NCI-H1930 (cell line): ENCODE measurements at places on chromosomes 2 and 18.
A peak's percentile ranks its signal among the peaks of the same experiment; 100 is the strongest.

DNA sequence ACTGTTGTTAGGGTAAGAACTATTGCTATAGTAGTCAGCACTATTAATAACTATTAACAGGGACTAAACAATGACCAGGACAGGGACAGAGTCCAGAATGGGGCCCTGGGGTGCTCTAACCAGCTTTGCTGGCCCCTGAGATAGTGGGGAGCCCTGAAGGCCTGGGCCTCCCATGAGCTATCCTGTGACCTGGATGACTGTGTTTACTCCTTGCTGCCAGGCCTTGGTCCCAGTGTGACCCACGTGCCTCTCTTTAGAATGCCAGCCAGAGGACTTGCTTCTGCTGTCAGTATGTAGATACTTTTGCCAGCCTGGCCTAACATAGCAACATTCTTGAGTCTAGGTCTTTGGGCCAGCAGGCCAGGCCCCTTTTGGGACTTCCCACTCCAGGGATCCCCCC is 11.4 kb downstream of the CDK5R2 start:
- DNase-seq: no peak

DNA sequence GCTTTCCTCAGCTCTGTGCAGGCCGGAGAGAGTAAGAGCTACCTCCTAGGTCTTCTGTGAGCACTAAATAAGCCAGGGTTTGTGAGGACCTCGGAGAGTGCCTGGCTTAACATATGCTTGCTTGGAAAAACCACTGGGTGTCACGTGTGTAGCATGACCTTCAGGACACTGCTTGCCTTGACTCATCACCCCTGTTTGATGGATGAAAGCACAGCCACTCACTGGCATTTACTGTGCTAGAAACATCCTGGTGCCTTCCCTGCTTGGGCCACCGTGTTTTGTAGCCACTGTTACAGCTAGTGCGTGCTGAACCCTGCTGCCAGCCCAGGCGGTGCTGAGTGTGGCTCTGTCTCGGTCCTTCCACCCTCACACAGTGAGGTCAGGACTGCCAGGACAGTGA is 34.8 kb upstream of the ITM2C start:
- no peak for DNase-seq

- DNase-seq: no peak
These were observed 79.6 kb upstream of the ST6GAL2 start for GRCh38 chr2:106965611-106966010.

GRCh38 chr18:48985161-48985560 is 34.4 kb upstream of the SMAD7 start:
- DNase-seq: no peak

- no peak for DNase-seq
These were observed 211.4 kb upstream of the LRRTM1 start for GRCh38 chr2:80515964-80516363.

GRCh38 chr18:36427369-36427768 is 129.9 kb downstream of the FHOD3 start:
- DNase-seq: no peak

DNA sequence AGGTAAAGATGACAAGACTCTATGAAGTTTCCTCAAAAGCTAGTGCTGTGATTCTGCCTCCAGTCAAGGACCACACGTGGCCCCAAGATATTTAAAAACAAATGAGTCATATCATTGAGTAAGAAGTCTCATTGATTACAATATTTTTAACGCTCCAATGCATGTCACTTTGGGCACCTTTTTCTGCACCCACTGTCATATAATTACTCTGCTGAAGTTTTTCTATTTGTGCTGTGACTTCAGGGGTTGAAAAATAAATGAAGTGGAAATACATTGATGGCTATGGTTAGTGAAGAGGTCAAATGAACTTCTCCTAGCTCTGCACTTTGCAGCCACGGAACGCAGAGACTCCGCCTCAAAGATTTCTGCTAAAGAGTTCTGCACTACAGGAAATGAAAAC is 344.3 kb upstream of the KYNU start:
- DNase-seq: no peak

DNA sequence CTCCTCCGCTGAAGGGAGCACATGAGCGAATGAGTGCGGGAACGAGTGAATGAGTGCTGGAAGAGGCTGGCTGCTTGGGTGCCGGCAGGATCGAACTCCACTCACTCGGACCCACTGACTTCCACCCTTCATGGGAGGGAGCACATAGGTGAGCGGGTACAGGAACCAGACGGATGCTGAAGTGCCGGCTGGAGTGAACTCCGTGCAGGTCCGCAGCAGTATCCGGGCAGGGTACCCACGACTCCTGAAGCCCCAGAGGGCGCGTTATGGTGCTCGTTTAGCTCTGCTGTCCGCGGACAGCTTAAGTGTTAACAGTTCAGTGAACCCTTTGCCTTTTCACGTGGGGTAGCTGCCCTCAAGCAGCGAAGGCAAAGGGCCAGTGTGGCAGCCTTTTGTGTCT is 23.2 kb downstream of the RPRM start:
- DNase-seq: no peak

GRCh38 chr2:172819943-172820342 is 84.3 kb downstream of the RAPGEF4 start:
- no peak for DNase-seq

DNA sequence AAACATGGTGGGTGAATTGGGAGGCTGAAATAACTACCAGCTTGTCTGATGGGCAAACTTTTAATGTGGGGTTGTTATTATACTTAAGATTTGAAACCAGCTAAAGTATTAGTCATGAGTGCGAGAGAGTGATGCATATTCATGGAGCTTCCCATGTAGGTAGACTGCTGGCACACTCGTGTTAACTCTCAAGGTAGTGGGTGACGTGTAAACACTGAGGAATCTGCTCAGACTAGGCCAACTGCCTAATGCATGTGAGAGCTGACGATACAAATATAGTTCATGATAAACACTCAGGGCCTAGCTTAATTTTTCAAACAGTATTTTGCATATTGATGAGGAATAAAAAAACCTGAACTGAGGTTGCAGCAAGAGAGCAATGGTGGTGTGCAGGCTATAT is 1165.7 kb upstream of the PIK3C3 start:
- DNase-seq: no peak

GRCh38 chr2:121727332-121727731 is 9.3 kb downstream of the NIFK start:
- DNase-seq: no peak

GRCh38 chr2:120737340-120738101 is 1.9 kb downstream of the GLI2 start:
- no peak for DNase-seq

DNA sequence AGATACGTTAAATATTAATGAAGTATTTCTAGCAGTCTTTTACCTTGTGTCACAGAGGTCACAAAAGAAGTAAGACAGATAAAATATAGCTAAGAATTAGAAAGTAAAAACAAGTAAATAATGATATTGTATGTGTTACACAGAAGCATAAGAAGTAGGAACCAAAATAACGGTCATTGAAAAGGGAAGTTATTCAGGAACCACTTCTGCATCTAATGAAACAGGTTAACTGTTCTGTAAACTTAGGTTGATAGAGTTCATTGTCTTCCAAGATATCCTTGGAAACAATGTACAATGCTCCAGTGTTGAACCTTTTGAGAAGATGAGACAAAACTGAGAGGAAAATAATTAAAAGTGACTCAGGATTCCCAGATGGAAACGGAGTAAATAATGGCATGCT is 57.1 kb upstream of the CD302 start:
- no peak for DNase-seq

DNA sequence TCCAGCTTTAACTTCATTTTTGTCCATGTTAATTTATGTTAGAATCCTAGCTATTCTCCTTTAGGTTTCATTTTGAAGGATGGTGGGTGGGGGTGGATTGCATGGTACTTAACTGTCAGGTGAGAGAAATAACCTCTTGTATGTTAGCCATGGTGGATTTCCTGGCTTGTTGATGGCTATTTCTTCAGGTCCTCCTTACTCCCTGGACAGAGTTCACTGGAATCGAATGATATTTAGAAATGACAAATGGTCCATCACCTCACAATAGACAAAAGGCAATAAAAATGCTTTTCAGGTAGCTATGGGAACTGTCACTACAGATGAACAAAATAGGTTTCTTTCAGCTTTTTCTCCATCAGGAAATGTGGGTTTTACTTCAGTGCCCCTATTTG is 91.7 kb downstream of the EML6 start:
- DNase-seq: no peak

DNA sequence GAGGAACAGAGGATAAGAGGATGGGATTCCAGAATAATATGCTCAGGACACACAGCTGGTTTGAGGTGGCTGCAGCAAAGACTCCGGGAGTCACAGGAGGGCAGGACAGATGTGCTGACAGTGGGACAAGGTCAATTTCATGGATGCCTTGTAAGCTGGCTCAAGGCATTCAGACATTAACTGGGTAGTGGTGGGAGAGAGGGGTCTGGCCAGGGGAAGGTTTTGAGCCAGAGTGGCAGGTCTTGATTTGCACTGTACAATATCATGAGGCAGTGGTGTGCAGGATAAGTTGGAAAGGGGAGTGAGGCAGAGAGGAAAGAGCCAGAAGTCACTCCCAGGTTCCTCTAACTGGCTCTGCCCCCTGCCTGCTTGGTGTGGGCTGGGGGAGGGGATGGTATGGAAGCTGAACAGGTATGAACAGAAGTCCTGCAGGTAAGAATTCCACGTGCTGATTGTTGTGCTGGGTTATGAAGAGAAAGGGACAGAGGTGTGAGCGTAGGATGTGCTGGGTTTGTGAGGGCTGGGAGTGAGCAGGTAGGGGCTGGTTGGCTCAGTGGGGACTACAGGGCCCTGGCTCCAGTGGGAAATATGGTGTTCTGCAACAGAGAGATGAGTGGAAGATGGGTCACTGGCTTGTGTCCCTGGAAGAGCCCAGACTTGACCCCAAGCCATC is 141.7 kb upstream of the COPS8 start:
- DNase-seq: no peak

DNA sequence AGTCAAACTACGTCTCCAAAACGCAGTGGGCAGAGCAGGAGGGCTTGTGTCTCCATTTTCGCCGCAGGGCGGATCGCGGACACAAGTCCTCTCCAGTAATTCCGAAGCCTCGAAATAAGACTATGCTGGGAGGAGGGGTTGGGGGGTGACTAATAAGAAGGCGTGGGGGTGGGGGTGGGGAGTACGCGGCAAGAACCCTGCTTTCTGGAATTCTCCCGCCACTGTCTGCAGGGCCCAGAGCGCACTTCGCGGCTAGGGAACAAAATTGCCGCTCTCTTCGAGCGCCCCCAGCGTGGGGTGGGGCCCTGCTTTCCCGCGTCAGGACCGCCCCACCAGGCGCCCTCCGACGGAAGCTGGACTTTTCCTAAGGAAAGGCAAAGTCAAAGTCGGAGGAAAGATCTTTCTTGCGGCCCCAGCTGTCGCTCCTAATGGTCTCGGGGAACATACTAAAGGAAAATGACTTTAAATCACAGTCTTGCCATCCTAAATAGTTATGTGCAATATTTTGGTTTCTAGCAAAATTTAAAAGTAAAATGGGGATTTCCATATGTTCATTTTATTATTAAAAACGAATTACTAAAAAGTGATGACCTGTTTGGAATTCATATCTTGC is 11.9 kb downstream of the NR4A2 start:
- DNase-seq: no peak

GRCh38 chr2:119771331-119771730 is 11.6 kb downstream of the PTPN4 start:
- DNase-seq: no peak

GRCh38 chr18:67778016-67778415 is 261.5 kb upstream of the DSEL start:
- no peak for DNase-seq

- no peak for DNase-seq
These were observed 58.3 kb upstream of the NFE2L2 start for GRCh38 chr2:177322801-177323261.

- DNase-seq: no peak
These were observed 95.6 kb downstream of the TNFRSF11A start for GRCh38 chr18:62420513-62421209.

DNA sequence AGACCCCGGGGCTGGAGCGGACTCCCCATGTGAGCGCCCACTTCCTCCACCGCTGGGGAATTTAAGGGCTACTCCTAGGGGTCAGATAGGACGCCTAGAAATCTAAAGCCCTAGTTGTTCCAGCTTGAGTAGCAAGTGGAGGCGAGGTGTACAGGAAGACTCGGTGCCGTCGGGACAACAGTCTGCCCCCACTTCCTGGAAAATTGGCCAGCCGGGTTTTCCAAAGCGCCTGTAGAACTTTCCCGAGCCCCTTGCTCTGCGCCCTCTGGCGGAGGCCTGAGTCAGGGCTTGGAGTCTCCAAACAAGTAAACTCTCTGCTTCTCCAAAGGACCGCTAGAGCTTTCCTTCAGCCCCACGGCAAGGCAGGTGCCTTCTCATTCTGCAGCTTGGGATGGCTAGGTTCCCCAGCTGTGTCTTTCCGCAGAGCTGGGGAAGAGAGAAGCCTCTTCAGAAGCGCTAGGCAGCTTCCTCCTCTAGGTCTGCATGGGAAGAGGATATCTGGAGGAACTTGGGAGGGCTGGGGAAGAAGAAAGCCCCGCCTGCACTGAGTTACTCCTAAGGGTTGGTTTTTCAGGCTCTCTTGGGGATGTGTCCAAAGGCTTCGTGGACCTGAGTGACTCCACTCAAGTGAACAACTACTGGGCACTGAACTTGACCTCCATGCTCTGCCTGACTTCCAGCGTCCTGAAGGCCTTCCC is 681 bp downstream of the SPR start:
- peak; percentile 71 for DNase-seq

- DNase-seq: no peak
These were observed 62.7 kb upstream of the KIF5C start for GRCh38 chr2:148812306-148812705.

DNA sequence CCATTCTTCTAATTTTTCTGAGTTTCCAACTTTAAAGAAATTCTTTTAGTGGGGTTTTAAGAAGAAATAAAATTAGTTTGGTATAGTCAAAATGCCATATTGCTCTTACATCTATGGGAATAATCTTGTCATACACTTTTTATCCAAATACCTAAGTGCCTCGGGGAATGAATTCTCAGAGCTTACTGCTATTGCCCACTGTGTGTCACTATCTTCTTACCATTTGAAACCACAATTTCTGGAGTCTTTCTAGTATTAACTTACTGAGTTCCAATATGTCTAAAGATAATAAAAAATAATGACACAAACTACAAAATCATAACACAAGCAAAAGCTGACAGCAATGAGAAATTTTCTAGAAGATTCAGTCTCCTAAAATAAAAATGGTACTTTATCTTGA is 23.7 kb upstream of the DNAH6 start:
- no peak for DNase-seq

GRCh38 chr2:196927376-196928225 is 1.1 kb upstream of the PGAP1 start:
- DNase-seq: no peak

DNA sequence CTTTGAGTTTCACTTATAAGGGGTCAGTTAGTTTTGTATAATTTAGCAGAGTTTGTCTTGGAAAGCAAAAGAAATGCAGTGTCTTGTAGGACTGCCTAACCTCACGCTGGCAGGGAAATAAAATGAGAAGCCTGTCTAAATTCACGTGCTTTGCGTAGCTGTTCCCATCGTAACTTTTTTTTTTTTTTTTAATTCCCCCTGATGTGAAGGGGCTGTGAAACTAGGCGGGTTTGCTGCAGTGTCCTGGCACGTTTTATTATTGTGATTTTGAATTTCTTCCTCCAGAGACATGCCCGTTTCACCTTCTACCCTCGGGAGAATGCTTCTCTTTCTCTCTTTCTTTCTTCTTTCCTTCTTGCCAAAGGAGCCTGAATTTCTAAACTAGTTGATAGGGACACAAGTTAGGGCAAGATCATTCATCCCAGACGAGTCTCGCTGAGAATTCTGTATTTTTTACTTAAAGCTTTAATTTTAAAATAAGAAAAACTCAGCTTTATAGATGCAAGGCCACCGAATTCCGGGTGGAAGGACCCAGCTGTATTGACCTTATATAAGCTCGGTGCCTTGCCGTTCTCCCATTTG is 2.3 kb downstream of the MEIS1 start:
- no peak for DNase-seq
